Mesenchymal stem cell (in vitro differentiated cells and primary cell): ENCODE measurements at places on chromosomes 5 and 9.
A peak's percentile ranks its signal among the peaks of the same experiment; 100 is the strongest.

DNA sequence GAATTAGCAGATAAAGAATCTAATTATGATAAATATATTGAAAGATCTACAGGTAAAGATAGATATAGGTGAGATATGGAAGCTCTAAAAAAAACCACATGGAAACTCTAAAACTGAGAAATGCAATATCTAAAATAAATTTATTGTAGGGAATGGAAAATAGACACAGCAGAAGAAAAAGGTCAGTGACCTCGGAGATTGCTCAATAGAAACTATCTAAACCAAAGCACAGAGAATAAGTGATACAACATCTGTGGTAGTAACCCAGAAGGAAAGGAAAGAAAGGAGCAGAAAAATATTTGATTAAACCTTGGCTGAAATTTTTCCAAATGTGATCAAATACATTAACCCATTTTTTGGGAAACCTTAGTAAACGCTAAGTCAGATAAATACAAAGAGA is 43.1 kb upstream of the GLIPR2 start:
- DNase-seq, result peak; percentile 37

DNA sequence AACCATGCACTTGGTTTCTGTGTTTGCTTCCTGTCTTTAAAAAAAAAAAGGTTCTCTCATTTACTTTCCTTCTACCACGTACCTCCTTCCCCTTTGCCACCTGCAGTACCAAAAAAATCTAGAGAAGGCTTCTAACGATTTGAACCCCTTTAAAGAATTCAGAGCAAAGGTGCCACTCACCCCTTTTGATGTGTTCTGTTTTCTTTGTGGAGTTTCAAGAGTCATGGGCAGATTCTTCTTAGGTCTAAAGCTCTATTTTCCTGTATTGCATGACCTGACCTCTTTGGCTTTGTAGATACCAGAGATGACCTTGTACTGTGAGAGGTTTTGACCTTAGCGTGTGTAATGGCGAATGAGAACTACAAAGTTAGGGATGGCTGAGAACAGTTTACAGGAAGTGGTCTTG is 29.0 kb downstream of the TXNDC8 start:
- no peak for DNase-seq

- no peak for DNase-seq
Observed at GRCh38 chr5:135306557-135306956, 92.5 kb downstream of the MACROH2A1 start.

DNA sequence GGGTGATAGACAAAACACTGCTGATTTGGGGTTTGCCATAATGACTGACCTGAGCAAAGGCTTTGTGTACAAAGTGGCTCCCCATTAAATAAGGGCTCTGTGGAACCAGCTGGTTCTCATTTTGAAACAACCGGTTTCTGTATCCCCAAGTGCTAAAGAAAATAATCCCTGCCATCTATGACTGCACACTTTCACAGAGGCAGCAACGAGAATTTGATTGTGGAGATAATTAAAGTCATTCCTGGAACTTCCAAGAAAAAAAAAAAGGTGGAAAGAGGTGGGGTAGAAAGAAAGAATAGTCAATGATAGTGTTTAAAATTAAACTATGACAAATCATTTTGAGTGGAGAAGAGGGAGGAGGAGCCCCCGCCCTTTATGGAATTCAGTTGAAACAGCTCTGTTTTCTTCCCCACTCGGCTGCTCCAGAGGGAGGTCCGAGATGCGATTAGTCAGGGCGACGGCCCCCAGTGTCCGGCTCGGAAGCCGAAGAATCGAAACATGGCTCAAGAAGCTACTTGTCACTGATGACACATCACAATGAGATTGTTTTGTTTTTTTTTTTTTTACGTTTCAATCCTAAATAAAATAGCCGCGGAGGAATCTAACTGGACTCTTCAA is 38.4 kb downstream of the EBF1 start:
- peak; percentile 72 for DNase-seq
